ENCODE measurements at places on chromosomes 7 and 10.

DNA sequence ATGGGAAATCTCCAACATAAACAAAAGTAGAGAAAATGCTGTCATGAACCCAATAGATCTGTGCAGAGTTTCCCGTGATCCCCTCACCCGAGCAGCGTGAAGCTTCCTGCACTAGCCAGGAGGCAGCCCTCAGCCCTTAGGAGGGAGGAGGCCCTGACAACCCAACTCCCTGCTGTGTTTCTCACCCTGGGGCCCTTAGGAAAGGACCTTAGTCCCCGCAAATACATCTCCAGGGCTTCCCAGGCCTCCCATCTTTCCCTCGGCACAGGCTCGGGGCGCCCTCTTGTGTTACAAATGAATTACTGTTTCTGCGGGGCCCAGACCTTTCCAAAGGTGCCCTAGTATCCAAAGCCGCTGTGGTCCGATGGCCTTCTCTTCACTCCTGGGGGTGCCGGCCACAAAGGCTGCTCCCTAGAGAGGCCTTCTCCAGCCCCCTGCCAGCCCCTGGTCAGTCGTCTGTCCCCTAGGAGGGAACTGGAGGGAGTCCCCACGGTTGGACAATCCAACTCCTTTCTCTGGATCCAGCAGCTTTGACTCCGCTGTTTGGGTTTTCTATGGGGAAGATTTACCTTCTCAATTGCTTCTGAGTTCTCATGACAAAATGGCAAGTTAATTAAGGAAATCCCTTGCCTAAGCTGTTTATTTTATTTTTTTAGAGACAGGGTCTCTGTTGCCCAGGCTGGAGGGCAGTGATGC, 49.9 kb upstream of the SH2B2 start:
- peak; percentile 13 for DNase-seq

GRCh38 chr7:30366606-30367005, 82.2 kb downstream of the ZNRF2 start:
- no peak for DNase-seq

DNA sequence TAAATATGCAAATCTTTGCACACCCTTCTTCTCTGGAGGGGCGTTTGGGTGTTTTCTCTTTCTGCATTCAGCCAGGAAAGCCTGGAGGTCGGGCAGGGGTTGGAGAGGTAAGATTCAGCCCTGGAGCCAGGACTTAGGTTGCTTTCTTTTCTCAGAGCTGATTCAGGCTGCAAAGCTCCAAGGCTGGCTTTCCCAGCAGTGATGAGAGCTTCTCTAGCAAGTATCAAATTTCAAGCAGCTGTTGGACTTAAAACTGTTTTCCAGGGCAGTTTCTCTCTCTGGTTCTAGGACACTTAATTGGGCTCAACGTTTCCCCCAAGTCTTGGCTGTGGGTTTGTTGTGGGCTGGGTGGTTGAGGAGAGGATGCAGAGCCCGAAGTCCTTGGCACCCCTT, 608 bp downstream of the AKR1B10 start:
- no peak for DNase-seq

DNA sequence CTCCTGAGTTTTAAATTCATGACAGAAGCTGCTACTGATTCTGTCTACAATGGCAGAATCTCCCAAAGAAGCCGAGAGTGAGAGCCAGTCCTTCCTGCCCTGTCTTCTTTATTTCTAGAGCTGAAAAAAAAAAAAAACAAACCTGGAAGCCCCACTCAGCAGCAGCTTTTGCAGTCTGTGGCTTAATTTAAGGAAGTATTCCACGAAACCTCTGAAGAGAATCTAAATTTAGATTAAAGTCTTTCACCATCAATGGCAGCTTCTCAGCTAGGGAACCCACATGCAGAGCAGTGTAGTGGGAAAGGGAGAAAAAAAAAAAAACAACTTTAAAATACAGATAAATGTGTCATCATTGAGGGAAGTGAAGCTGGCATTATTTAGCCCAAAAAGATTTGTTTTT, 23.4 kb downstream of the SMURF1 start:
- DNase-seq: no peak

- no peak for DNase-seq
Observed at GRCh38 chr7:134701272-134701671, 54.6 kb downstream of the BPGM start.

DNA sequence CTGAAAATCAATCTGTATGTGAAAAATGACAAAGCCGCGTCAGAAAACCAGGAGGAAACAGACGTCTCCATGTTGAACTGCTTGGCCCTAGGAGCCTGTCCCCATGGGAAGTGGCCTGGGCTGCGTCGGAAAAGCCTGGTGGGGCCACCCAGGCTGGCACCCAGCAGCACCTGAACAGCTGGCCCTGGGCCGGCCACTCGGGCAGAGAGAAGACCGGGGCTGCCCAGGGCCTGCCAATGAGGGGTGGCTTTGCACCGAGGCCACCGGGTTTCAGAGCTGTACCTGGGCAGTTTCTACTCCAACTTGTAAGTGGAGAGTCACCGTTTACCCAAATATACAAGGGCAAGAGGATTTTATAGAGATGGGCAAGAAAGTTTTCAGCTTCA, 1.1 kb upstream of the FUOM start:
- DNase-seq: no peak

GRCh38 chr7:104980440-104980839, 33.6 kb upstream of the KMT2E start:
- DNase-seq: no peak

- DNase-seq: no peak
Observed at GRCh38 chr10:119112056-119112455, 8.1 kb downstream of the DENND10 start.
